M059J (cell line): ENCODE measurements at places on chromosomes 12 and 14. TPM values are rescaled to one million over a fixed set of nuclear protein-coding genes. Genes with fewer than 3 reads are reported as not detected.

KIF26A gene
- not detected in 2 replicates for total RNA-seq

SETD1B gene
- 2.7 and 3.9 TPM in 2 replicates for total RNA-seq

JPH4 gene
- 0.10 TPM in 1 of 2 replicates, not detected in the other for total RNA-seq

SERPINA10 gene
- total RNA-seq: not detected in 2 replicates

DNA sequence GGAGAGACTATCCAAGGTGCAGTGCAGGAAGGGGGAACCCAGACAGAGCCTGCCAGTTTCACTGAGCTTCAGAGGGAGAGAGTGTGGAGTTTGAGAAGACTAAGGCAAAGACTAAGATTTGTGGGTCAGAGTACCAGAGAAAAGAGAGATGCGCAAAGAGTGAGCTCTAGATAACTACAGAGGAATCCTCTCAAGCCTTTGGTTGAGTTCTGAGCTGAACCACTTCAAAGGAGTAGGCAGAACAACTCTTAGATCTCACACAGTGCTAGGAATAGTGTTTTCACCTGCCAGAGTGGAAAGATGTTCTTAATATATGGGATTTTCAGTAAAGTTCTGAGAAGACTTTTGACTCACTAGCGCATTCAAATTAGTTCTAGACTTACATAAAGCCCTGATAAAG, 10.7 kb upstream of the M6PR start:
- DNase-seq: no peak

DNA sequence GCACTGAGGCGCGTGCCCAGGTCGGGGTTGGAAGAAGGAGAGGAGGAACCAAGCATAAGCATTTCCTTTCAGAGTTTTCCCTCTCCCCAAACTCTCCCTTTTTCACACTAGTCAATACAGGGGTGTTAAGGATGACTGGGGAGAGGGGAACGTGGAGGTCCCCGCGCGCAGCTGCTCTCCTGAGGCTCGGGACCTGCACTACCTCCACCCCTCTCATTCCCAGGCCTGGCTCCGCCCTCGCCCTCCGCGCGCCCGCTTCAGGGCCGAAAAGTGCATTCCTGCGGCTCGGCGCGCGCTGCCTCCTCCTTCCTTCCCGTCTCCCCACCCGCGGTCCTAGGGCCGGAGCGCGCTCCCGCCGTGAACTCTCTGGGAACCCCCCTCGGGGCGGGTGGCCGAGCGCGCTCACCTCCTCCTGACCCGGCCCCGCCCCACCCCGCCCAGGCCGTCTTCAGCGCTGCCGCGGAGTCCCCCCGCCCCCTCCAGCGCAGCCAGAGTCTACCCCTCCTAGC, 11.3 kb downstream of the RARG start:
- DNase-seq: peak; percentile 93

- DNase-seq: no peak
Observed at GRCh38 chr12:112941528-112942335, 3.5 kb downstream of the OAS3 start.

DNA sequence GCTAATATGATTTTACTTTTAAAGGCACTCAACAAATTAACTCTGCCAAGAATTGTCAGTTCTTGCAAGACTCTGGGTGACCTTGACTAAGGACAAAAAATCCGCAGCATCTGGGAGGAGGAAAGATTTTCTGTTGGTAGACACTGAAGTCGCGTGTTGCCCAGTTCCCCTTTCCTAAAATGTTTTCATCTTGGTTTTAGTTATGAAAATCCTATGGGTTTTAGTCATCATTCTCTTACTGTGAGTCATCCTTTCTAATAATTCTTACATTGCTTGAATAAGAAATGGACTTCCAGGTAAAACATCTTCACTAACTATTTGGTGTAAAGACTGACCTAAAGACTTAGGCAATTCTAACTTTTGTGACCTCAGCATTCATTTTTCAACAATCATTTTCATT, 9.1 kb downstream of the GSG1 start:
- peak; percentile 75 for DNase-seq

DNA sequence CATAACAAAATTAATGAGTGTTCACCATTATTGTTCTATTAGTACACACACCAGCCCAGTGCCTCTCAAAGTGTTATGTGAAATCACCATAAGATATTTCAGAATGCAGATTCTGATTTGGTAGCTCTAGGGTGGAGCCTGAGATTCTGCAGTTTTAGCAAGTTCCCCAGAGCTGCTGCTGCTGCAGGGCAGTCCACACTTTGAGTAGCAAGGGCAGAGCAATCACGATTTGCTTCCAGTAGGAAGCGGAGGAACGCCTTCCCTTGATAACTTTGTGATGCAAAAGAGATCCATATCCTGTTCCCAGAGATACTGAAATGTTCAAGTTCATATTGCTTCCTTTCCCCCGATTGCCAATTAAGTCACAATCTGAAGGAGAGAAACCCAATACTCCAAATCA, 57.9 kb downstream of the SLC17A8 start:
- DNase-seq: no peak

- no peak for DNase-seq
Observed at GRCh38 chr14:20792556-20792955, 10.1 kb downstream of the RNASE1 start.

- DNase-seq: no peak
Observed at GRCh38 chr14:92549859-92550230, 36.3 kb downstream of the RIN3 start.

GRCh38 chr14:94884616-94885230, 114.8 kb upstream of the GSC start:
- no peak for DNase-seq

DNA sequence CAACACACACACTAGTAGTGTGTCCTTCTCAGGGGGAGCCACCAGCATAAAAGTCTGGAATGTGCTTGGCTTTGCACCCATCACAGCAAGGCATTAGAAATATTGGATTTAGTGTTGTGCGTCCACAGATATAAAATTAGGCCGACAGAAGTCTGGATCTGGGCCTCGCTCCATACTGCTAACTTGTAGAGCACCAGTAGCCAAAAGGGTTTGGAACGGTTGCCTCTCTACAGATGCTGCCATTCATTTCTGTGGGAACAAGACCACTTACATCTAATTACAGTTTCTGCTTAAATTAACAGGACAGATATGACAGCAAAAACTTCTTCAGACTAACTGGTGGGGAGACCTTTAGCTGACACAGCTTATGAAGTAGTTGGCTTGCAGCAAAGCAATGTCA, 94.2 kb downstream of the EXOC5 start:
- no peak for DNase-seq

GRCh38 chr14:36316131-36316530, 4.3 kb downstream of the MBIP start:
- DNase-seq: no peak

DNA sequence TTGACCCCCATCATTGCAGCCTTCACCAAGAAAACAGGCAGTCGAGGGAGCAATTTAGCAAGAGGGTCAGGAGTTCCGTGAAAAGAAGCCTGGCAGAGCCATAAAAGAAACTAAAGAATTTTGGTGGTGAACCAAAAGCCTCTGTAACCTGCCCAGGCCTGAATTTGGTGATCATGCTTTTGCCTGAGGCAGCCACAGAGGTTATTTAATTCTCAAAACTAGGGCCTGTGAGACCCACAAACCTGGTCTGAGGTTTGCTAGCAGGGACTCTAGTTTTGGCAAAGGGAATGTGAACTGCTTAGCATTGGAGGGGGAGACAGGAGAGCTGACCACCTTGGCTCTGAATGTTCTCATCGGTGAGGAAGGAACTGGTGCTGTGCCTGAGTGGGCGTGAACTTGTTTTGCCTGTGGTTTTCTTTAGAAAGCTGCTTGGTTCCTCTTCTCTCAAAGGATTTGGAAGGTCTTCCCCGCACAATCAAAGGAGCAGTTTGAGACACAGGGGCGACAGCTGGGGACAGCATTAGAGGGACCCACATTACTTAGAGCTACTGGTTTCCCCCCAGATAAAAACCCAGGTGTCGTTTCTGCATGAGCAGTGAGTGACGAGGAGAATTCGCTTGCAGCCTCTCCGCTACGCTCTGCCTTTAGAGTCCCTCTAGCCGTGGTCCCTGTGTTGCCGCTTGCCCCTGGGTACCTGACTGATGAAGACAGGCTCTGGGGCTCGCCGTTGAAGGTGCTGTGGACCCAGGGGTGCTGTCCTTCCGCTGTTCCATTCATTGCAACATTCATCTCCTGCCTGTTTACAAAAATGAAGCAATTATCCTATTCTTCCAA, 12.6 kb upstream of the WNT5B start:
- DNase-seq: peak; percentile 68

DNA sequence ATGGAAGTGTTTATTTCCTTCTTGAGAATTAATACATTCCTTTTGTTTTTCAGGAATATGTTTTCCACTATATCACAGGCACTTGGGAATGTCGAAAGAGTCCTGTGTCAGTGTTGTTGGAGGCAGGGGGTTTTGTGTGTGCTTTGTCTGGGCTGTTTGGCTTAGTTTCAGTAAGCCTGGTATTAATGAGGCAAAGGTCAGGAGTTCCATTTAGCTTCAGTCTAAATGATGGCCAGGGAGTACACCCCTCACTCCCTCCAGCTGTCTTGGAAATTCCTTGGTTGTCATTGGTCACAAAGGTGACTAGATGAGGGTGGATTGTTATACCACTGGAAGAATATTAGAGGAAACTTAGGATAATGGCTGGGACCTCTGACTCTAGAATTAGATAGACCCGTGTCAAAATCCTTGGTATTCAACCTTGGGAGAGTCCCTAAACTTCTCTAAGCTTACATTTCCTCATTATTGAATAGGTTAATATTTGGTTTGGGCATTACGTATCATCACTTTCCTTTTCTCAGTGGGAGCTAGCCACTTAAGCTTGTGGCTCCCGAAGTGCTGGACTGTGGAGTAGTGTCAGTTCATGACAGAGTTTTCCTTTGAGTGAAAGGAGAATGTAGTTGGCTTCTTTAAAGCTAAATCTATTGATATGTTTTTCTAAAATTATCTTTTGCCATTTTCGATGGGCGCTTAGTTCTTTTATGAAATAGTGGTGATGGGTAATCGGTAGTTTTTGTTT, 5.2 kb downstream of the FRS2 start:
- peak; percentile 50 for DNase-seq

- DNase-seq: peak; percentile 66
Observed at GRCh38 chr12:47156167-47156736, 76.5 kb upstream of the AMIGO2 start.

DNA sequence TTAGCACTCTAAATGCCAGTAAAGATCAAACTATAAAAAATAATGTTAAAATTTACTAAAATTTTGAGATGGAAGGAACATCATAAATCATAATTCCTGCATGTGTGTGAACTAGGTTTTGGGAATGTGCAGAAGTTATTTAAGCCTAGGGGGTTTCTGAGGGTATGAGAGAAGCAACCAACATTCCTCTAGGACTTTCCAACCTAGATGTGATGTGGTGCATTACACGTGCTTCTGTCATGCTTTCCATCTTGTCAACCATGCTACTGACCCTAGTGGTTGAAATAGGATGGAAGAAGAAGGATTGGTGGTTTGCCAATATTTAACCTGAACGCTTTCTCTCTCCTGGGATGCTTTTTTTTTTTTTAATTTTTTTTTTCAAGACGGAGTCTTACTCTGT, 209.3 kb downstream of the AEBP2 start:
- DNase-seq: peak; percentile 28
